ENCODE measurements at places on chromosomes 16 and 17.

- peak; percentile 35 for DNase-seq
These were observed 151.2 kb downstream of the TANC2 start for GRCh38 chr17:63116967-63117830.

DNA sequence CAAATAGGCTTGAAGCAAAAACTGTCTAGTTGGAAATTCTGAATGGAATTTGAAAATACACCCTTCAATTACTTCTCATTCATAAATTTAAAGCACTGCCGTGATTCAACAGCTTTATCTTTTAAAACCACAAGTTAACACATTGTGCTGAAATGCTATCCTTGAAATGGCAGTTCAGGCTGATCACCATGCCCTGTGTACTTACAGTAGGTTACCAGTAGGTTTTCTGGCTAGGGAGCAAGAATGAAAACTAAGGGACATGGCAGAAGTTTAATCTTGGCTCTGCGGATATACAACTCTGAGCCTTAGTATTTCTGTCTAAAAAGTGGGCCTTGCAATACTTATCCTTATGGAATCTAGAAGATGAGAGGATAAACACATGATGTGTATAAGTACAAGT, 28.0 kb downstream of the NXPH3 start:
- no peak for DNase-seq

- no peak for DNase-seq
These were observed 7.1 kb downstream of the TLCD2 start for GRCh38 chr17:1703063-1703462.

GRCh38 chr16:24118126-24118821, 137.9 kb upstream of the CACNG3 start:
- DNase-seq = no peak

DNA sequence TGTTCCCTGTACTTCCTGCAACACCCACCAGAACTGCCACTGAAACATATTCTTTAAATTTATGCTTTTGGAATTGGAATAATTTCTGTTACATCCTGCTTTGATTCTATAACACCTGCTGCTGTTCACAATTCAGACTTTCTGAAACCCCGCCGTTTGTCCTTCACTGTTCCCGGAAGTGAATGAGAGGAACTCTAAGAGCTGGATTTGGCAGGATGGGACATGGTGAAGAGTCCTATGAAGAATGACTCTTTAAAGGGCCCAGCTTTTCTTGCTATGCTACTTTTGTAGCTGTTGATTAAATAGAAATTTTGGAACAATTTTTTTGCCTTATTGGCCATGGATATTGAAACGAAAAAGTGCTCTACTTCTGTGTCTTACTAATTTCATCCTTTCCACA, 8.9 kb downstream of the AP2B1 start:
- no peak for DNase-seq
